ENCODE measurements at places on chromosomes 13 and 19.

DNA sequence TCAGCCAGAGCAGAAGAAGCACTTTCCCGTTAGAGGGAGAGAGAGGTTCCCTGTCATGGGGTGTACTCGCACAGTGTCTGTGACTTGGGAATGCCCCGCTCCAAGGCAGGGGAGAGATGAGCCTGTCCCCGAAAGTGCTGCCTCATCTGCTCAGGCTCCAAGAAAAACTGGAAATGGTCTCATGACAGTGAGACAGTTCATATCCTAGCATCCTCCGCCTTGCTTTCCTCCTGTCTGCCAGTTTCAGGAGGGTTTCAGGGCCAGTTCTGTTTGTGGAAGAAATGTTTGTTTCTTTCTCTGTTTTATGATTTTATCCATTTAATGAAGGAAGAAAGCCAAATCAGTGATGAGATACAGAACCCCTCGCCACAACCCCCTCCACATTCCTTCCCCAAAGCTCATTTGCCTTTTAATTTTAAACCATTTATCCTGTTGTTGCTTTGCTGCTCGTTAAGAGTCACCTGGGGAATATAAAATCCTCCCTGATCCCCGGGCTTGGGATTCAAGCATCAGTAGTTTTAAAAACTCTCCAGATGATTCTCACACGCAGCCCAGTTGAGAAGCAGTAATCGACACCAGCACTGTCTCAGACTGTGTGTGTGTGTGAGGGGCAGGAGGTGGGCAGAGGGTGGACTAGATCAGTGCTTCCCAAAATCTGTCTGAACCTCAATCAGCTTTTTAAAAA is 144.6 kb upstream of the UBL3 start:
- DNase-seq: no peak

GRCh38 chr19:8056533-8056932 is 4.0 kb downstream of the CCL25 start:
- no peak for DNase-seq

DNA sequence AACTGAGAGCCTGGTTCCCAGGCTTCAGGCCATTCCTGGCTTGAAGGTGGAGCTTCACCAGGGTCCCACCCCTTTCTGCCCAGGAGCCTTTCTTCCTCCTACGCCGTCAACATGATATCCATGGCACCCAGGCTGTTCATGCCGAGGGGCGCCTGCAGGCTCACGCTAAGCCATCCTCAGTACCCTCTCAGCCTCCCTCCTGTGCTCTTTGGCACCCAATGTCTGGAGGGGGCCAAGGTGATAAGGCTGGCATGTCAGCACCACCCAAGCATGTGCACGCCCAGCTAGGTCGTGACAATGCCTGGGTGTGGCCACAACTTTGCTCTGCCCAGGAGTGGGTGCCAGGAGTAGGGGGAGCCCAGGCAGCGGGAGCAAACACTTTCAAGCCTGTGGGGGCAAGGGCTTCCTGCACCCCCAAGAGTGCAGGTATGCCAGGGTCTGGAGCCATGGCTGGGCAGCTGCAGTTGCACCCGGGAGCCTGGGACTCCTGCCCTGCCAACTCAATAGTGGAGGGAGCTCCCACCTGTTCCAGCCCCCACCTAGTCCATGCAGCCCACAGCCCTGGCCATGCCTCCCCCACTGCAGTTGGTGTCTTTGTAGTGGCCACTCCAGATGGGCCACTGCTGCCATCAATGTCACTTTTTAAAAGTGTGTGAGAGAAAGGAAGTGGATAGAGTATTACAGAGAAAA is 219.9 kb downstream of the MAB21L1 start:
- no peak for DNase-seq

DNA sequence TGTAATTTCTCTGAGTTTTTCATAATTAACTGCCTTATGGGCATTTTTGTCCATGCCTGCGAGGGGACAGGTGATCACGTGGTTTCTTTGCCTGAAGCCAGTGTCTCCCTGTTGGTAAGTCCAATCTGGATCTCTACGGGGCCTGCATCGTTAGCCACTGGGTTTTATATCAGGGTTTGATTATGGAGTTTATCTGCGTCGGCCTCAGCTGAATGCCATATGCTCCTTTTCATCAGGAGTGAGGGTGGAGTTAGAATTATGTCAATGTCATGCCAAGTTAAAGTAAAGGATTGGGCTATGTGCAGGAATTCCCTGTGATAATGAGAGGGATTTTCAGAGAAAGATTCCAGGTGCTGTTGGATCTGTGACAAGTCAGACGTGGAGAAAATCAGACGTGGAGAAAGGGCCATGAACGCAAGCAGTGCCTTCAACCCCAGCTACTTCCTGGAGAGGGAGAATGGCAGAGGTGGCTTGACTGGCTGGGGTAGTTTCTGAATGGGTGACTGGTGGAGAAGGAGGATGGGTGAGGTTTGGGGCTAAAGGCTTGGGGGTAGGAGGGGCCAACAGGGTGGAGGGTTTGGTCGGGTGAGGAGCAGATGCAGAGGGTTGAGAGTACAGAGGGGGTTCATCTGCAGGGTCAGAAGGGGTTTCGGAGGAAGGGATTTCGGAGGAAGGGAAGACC is 24.3 kb downstream of the TMEM255B start:
- no peak for DNase-seq

DNA sequence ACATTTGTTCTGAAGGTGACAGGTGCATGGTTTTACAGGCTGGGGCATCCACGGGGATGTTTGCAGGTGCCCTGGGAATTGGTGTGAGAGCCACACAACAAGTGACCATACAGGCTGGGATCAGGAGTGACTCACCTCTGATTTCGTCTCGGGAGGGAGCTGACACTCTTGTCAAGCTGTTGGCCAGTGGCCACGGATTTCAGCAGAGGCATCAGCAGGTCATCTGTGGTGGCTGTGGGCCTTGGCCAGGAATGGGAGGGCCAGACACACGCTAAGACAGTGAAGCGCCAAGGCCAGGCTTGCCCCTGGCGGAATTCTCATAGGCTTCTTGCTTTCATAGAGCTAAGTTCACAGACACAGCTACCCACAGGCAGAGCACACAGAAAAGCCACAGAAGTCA is 108.6 kb downstream of the HSPH1 start:
- no peak for DNase-seq

DNA sequence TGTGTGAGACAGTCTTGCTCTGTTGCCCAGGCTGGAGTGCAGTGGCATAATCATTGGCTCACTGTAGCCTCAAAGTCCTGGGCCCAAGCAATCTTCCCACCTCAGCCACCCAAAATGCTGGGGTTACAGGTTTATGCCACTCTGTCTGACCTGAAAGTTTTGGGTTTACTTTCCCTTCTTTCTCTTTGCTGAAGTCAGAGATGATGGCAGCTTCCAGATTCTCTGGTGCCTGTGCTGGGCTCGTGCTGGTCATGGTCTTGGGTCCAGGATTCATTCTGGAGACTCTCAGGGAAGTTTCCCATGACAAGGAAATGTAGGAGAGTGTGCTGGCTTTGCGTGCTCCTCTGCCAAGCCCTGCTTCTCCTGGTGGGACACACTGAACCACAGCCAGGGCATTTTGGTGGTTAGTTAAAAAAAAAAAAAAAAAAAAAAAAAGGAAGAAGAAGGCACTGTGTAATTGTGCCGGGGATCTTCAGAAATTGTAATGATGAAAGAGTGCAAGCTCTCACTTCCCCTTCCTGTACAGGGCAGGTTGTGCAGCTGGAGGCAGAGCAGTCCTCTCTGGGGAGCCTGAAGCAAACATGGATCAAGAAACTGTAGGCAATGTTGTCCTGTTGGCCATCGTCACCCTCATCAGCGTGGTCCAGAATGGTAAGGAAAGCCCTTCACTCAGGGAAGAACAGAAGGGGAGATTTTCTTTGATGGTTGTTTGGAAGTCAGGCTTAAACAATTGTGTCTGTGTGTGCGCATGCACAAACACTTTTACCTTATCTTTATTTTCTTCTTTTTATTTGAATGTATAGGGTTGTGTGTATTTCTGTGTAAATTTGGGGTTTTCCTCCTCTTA is at the start of gene ALOX5AP:
ALOX5AP (plus strand) TSS at position 519 of the 847 bp plus-strand sequence; CDS start at position 582, 63 bp downstream.
- DNase-seq: no peak

DNA sequence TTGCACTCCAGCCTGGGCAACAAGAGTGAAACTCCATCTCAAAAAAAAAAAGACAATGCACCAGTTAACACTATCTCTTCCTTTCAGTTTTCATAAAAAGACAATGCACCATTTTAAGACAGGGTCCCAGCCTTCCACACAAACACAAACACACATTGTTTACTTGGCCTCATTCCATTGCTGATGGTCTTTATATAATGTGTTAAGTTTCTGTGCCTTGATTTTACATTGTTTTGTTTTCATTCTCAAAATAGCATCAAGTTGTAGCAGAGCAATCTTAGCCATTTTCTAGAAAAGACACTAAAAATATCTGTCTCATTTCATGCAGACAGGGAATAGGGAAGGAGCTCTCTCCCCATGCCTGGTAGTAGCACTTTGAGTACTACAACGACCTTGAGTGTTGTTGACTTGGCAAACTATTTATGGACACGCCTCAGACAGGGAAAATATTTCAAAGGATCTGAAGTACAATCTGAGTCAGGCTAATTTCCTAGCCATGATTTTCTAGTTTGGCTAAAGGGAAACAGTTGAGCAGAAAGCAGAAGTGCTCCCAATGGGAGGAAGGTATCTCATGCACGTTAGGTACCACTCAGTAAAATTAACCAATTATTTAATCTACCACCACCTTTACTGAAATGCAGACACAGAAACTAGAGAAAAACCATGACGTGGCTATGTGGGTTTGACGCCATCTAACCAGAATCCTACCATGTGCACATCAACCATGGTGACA is 120.6 kb downstream of the ABCC4 start:
- no peak for DNase-seq

- DNase-seq: no peak
Observed at GRCh38 chr19:1468821-1469254, 10.2 kb downstream of the C19orf25 start.

GRCh38 chr13:96819375-96819774 is 174.9 kb downstream of the OXGR1 start:
- no peak for DNase-seq

- no peak for DNase-seq
Observed at GRCh38 chr13:111242585-111242984, 77.9 kb upstream of the TEX29 start.
